Stimulated activated CD4-positive, alpha-beta T cell treated with anti-CD3 and anti-CD28 coated beads, TNF-alpha, amount 100 ng/mL, for 1 hour (primary cell): ENCODE measurements at places on chromosomes 1 and 21.

DNA sequence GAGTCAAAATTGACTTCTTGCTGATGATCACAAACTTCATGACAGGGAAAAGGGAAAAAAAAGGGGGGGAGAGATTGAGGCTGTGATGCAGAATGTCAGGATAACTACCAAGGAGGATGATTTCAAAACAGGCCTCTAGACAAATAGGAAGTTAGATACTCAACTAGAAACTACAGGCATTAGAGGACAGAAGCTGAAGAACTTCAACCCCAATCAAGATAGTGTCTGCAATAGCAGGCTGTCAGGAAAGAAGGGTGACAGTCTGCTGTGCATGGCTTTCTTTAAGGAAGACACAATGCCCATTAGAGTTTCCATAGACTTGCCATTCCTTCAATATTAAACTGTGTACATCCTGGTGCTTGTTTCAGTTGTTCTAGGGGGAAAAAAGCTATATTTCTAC lies 257.2 kb downstream of the TTLL7 start:
- DNase-seq, result no peak

GRCh38 chr1:235650341-235651169 lies 971 bp upstream of the GNG4 start:
- DNase-seq, result no peak

DNA sequence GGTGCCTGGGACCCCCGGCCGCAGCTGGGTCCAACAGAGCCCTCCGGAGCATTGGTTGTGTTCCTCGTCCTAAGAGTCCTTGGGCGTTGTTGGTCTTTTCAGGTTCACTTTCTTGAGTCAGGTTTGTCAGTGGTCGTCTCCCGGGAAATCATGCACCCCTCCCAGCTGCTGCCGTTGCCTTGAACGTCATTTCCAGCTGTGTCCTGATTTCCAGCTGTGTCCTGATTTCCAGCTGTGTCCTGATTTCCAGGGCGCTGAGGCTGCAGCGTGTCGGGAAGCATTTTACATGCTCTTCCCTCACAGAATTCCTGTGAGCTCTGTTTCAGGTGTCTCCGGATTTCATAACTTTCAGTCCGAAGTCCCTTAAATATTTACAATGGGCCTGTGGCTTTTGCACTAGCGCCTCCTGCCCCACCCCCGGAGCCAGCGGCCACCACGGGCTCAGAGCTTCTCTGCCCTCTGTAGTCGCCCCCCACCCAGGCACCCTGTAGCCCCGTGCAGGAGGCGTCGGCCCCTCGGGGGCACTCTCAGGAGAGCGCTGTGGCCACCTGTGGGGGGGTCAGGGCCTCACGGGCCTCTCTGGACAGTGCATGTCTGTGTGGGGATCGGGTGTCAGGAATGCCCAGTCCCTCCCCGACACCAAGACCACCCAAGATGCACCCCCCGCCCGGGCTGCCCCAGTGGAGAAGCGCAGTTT lies 66.7 kb downstream of the COL18A1 start:
- no peak for DNase-seq

DNA sequence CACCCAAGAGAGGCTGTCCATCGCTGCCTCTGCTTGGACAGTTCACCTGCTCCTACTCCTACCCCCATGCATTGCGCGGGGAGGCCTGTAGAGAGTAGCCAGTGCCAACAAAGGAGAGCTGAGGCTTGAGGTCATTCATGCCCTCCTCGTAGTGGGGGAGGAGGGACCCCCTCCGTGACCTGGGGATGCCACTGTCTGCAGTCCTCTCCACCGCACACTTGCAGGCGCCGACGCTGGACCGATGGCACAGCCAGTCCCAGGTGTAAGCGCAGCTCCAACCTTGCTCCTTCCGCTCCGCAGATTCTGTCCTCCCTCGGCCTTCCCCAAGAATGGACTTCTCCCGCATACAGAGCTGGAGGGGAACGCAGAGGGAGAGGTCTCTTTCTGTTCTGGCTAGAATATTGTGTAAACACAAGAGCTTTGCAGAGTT lies 672 bp upstream of the PHLDA3 start:
- no peak for DNase-seq

- no peak for DNase-seq
These were observed 192.9 kb downstream of the PCP4 start for GRCh38 chr21:40060083-40060677.
